ENCODE measurements at places on chromosomes 5 and 9. TPM values are rescaled to one million over a fixed set of nuclear protein-coding genes. Genes with fewer than 3 reads are reported as not detected.
A peak's percentile ranks its signal among the peaks of the same experiment; 100 is the strongest.

DNA sequence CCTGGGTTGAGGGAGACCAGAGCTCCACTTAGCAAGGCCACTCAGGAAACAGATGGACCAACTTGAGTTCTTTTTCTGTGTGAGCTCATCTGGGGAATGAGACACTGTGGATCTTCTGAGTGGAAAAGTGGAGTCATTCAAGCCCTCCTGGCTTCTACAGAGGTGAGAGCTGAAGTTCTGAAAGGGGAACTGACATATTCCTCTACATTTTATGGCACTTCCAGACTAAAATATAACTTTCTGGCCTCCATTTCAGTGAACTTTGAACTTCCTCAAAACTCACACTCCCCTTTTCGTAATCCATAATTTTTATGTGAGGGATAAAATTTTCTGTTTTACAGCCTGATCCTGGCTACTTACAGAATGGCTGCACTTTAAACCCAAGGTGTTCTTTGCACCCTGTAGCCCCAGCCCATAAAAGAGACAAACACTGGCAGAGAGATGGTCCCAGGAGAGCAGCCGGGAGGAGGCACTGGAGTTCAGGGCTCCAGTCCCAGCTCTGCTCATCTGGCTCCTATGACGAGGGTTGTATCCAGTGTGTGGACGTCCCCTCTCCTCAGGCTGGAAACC, 10.8 kb downstream of the SPAAR start:
- no peak for DNase-seq

GRCh38 chr5:31587546-31587945, 51.4 kb upstream of the PDZD2 start:
- no peak for DNase-seq

GRCh38 chr9:91740701-91741100, 209.3 kb downstream of the ROR2 start:
- peak; percentile 45 for DNase-seq

- no peak for DNase-seq
Observed at GRCh38 chr5:129113867-129114266, 19.3 kb downstream of the ISOC1 start.

GRCh38 chr5:83393504-83393866, 78.1 kb upstream of the VCAN start:
- no peak for DNase-seq

GRCh38 chr9:91306296-91306630, 55.5 kb downstream of the AUH start:
- DNase-seq, result no peak

The ACOT12 gene
- 8.5 TPM for total RNA-seq

DNA sequence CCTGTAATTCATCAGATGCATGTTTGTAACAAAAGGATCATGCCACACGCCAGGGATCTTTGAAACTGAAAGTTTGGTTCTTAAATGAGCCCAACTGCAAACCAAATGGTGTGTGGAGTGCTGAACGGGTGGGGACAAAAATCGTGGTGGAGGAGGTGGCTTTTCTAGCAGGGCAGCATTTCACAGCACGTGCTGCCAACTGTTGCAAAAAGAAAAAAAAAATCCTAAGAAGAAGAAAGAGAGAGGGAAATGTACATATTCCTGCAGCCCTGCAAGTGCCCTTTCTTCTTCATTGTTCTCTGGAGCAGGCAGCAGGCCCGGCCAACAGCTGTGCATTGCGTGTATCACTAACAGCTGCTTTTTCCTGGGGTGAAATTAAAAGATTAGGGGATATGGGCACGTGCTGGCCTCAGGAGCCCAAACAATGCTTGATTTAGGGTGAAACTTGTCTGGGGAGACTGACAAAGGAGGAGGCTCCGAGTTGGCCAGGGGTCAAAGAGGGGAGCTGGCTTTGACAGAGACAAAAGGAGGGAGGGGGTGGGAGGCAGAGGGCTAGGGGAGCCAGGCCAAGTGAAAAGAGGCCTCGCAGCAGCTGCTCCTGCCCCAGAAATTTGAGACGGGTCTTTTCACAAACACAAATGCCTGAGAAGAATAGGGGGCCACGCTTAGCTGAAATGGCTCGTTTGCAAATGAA, 73.0 kb downstream of the GADD45G start:
- no peak for DNase-seq

DNA sequence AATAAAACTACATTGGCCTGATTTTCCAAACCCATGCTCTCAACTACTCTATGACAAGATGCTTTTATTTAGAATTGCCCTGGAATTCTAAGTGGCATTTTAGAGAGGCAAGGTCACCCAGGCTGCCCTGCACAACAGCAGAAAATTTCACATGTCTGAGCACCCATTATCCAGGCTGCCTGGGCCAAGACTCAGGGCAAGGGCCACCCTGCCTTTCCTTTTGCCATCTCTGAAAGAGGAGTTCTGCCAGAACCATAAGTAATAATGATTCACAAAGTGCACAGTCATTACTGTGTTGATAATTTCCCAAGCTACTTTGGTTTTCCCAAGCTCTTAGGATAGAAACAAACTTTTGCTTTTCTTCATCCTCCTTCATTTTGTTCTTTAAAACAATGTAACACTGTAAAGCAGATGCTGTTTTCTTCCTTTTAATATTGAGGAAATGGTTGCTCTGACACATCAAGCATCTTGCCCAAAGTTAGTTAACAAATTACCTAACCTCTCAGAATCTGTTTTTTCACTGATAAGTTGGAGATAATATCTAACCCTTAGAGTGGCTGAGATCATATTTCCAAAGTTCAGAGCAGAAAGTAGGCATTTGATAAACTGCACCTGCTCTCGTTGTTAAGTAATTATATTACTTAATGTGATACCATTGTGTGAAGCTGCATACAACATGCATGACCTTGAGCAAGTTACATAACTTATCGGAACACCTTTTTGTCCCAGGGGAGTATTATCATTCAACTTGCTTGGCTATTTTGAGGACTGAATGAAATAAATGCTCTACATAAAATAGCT, 325.6 kb downstream of the PRELID2 start:
- no peak for DNase-seq

The PCDHGB2 gene
- total RNA-seq, result 1.5 TPM

DNA sequence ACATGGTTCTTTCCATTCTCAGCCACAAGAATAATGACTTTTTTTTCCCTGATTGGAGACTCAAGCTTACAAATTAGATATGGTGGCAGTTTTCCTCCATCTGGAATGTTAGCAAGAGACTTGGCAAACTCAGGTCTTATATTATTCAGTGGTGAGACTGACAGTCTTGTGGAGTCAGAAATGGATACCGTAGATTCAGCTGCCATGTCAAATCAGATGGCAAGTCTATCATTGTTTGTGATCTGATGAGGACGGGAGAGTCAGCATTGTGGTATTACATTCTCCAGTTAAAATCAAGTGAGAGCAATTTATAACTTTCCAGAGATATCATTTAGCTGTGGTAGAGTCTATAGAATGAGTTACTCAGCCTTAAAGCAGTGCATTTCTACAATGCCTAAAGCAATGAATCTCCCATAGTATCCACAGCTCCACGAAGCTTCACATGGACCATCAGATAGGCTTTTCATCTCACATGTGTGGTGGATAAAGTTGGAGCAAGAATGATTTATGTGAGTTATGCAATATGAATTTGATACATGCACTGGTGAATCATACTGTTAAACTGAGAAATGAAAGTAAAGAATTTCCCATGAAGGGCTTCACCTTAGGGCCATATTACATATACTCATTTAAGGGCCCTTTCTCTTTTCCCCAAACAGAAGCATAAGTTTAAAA, 430.6 kb downstream of the ZNF608 start:
- DNase-seq, result no peak

DNA sequence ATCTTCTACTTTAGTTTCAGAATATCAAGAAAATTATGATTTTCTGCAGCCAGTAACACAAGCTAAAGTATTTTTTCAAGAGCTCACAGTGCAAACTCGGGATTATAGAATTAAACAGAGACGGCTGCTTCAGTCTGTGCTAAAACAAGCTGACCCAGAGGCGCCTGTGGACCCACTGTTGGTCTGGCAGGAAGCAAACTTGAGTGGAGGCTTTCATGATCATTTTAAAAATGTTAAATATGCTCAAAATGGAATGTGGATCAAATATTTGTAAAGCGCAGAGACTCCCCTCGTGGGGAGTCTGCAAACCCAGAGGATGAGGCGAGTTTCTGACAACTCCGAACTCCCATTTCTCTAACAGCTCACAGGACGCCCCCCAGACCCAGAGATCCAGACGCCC, 13.0 kb downstream of the ROR2 start:
- DNase-seq, result no peak

GRCh38 chr9:114465906-114466900, 39.1 kb downstream of the WHRN start:
- no peak for DNase-seq

DNA sequence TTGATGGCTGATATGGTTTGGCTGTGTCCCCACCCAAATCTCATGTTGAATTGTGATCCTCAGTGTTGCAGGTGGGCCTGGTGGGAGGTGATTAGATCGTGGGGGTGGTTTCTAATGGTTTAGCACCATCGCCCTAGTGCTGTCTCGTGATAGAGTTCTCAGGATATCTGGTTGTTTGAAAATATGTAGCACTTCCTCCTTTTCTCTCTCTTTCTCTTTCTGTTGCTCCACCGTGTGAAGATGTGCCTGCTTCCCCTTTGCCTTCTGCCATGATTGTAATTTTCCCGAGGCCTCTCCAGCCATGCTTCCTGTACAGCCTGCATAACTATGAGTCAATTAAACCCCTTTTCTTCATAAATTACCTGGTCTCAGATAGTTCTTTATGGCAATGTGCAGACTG, 111.6 kb downstream of the SREK1 start:
- no peak for DNase-seq

The CATSPER3 gene
- not detected for total RNA-seq

The PCDHA9 gene
- not detected for total RNA-seq

DNA sequence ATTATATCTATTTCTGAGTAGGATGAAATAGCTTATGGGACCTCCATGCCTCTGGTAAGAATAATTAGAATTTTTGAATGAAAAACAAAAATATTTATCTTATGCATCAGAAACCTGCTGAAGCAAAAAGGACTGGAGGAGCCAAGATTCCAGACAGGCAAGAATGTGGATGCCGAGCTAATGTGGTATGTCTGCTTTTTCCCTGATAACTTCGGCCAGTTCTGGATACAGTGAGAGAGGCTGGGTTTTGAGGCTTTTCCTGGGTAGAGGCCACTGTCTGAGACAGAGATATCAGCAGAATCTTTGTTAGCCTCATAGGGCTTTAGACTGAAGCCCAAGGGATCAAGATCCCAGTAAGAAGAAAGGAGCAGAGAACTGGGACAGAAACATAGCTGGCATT, 5.2 kb upstream of the CTNND2 start:
- DNase-seq, result no peak

The MYMK gene
- total RNA-seq, result not detected

The BTNL8 gene
- total RNA-seq, result not detected

The SLC6A7 gene
- total RNA-seq, result not detected

The NUP188 gene
- 33.9 TPM for total RNA-seq

GRCh38 chr9:88322906-88323566, 65.2 kb upstream of the SPIN1 start:
- no peak for DNase-seq

The ELAVL2 gene
- total RNA-seq, result not detected

The CAVIN4 gene
- total RNA-seq, result 1.0 TPM

GRCh38 chr5:1472964-1473628, 27.9 kb upstream of the SLC6A3 start:
- no peak for DNase-seq

GRCh38 chr5:135158982-135159381, 125.0 kb upstream of the PITX1 start:
- DNase-seq, result no peak

- no peak for DNase-seq
Observed at GRCh38 chr9:121450241-121450640, 49.4 kb downstream of the GGTA1 start.

The SLC23A1 gene
- total RNA-seq, result not detected

- peak; percentile 58 for DNase-seq
Observed at GRCh38 chr5:143592648-143593047, 189.2 kb upstream of the NR3C1 start.

DNA sequence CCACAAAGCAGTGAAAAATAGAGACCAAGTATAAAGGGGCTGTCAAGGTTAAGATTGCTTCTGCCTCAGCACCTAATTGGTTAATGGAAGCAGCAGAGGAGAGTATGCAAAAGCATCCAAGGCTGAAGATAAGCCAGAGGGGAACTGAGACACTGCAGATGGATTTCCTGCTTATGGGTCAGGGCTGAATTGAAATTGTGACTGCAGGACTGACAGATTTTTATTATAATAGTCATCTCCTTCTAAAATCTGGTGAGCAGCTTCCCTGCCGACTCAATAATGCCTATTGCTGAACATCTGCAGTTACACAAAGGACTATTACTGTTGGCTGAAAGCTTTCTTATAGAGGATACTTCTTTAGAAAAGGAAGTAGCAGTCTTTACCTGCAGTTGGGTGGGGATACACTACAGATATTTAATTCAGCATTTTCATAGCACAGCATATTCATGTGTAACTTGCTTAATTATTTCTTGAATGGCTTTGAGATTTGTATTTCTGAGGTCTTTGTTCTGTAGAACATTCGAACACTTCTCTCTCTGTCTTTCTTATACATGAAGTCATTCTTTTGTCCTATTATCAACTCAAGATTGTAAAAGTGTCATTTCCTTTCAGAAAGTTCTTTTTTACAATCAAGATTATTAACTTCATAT, 363.0 kb upstream of the RIOK2 start:
- no peak for DNase-seq

DNA sequence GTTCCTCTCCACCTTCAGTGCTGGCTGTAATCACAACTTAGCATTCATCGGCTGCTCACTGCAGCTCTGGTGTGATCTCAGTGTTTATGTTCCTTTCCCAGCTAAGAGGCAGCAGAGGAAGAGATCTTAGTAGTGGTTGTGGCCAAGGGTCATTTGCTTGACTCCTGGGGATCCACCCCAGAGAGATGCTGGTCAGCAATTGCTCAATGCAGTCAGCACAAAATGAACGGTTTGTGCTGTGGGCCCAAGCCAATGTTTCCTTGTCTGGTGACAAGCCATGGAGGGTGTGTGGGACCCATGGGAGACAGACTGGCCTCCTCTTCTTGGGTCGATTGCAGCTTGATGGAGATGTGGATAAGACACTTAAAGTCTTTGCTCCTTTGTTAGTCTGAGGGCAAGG, 16.1 kb upstream of the FRMD3 start:
- no peak for DNase-seq

- DNase-seq, result no peak
Observed at GRCh38 chr9:89077519-89077918, 86.3 kb downstream of the S1PR3 start.

DNA sequence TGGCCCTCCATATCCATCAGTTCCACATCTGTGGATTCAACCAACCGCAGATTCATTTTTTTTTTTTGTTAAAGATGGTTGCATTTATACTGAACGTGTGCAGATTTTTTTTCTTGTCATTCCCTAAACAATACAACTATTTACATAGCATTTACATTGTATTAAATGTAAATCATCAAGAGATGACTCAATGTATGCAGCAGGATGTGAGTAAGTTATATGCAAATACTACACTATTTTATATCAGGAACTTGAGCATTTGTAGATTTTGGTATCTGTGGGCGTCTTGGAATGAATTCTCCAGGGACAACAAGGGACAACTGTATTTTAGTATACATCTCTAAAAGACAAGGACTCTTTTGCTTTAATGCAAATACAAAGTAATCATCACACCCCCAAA, 299.2 kb upstream of the ZNF608 start:
- DNase-seq, result no peak
